ENCODE measurements at places on chromosomes 1 and 21.

- no peak for DNase-seq
Observed at GRCh38 chr1:80656014-80656636, 1144.6 kb upstream of the ADGRL2 start.

DNA sequence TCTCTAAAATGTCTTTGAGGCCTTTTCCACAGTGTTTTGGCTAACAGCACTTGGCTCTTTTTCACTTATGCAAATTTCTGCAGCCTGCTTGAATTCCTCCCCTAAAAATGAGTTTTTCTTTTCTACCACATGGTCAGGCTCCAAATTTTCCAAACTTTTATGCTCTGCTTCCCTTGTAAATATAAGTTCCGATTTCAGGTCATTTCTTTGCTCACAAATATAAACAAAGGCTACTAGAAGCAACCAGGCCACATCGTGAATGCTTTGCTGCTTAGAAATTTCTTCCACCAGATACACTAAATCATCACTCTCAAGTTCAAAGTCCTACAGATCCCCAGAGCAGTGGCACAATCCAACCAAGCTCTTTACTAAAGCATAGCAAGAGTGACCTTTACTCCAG is 28.1 kb upstream of the BTG3 start:
- DNase-seq, result no peak

GRCh38 chr1:234289538-234290305 is 83.5 kb upstream of the COA6 start:
- no peak for DNase-seq

- DNase-seq, result no peak
Observed at GRCh38 chr1:176957603-176958002, 206.9 kb downstream of the ASTN1 start.

DNA sequence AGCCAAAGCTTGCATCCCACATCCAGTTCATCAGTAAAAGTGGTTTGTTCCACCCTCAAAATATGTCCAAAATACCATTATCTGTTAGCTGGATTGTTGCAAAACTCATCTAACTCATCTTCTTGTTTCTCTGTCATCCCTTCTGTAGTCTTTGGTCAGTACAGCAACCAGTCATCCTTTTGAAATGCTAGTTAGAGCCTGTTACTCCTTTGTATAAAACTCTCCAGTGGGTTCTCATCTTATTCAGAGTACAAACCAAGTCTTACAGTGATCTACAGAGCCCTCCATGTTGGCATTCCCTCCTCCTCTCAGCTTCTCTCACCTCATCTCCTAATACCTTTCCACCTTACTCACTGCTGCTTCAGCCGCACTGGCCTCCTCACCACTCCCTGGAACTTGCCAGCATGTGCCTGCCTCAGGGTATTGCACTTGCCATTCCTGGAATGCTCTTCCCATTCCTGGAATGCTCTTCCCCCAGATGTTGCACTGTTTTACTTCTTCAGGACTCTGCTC is 70.6 kb downstream of the LAMC1 start:
- no peak for DNase-seq

- DNase-seq, result no peak
Observed at GRCh38 chr1:212218911-212219310, 66.3 kb upstream of the PPP2R5A start.

- no peak for DNase-seq
Observed at GRCh38 chr1:157177733-157178394, 39.7 kb upstream of the ETV3 start.

GRCh38 chr1:28286111-28286510 is 26.8 kb downstream of the SESN2 start:
- no peak for DNase-seq

DNA sequence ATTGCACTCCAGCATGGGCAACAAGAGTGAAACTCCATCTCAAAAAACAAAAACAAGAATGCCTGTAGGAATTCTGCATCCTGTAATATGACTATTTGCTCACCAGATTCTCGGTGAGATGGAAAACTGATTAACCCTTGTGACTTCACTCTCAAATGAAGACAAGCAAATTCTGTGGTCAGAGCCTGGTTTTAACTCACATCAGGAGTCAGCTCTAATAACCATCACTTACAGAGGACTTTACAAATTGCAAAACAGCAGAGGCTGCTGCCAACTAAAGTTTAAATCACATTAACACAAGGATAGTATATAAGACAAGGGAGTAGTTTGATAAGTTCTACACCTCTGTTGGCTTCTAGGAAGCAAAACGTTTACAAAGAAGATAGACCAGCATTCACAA is 35.7 kb upstream of the FAM163A start:
- no peak for DNase-seq

GRCh38 chr1:215672482-215672881 is 105.4 kb downstream of the KCTD3 start:
- no peak for DNase-seq

GRCh38 chr1:214476986-214477870 is 74.2 kb downstream of the PTPN14 start:
- no peak for DNase-seq
